Activated CD4-positive, alpha-beta memory T cell treated with anti-CD3 and anti-CD28 coated beads, Interleukin-2, amount 10 ng/mL, durations not matched to agents 7 days and 5 days (primary cell): ENCODE measurements at places on chromosomes 2 and 18. TPM values are rescaled to one million over a fixed set of nuclear protein-coding genes. Genes with fewer than 3 reads are reported as not detected.

The RNF152 gene
- total RNA-seq: 0.03 TPM

GRCh38 chr2:1804351-1804771, 60.0 kb upstream of the PXDN start:
- DNase-seq: no peak

DNA sequence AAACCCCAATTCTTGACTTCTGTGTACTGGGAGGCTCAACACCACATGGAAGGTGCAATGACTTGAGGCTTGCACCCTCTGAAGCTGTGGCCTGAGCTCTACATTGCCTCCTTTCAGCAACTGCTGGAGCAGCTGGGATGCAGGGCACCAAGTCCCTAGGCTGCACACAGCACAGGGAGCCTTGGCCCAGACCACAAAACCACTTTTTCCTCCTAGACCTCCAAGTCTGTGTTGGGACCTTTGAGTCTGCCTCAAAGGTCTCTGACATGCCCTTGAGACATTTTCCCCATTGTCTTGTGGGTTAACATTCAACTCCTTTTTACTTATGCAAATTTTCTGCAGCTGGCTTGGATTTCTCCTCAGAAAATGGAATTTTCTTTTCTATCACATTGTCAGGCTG, 62.6 kb upstream of the KCNE4 start:
- DNase-seq: no peak

DNA sequence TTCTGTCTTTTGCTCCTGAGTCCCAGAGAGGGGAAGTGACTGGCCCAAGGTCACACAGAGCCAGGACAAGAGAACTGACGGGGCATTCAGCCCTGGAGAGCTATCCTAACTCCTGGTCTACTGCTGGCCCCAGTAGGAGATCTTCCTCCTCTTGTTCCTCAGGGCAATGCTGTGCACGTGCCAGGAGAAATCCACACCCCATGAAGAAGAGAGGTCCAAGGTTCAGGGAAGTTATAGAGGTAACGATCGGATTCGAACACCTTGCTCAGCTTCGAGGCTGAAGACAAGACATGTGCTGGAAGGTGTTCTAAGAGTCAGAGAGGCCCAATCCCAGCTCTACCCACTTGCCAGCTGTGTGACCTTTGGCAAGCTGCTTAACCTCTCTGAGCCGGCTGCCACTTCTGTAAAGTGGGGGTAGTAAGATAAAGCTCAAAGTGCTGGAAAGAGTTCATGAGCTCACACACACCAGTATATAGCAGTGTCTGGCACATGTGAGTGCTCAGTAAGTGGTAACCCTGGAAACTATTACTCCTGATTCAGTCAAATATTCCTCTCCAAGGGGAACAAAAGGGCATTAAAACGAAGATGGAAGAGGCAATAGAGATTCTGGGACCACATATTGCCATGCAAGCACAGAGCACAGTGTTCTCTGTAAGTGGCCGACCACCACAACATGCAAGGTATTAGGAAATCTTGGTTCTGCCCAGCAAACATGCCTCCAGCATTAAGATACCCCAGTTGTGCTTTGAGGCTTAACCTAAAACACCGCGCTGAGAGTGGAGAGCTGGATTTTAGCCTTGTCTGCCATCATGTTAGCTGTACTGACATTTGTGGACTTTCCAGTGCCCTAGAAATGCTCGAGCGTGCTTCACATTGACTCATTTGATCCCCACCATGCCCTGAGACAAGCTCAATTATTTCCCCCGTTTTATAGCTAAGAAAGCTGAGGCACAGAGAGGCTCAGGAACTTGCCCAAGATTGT, 25.6 kb downstream of the SERTAD2 start:
- no peak for DNase-seq

- no peak for DNase-seq
Observed at GRCh38 chr2:168804214-168804613, 1.8 kb downstream of the NOSTRIN start.

DNA sequence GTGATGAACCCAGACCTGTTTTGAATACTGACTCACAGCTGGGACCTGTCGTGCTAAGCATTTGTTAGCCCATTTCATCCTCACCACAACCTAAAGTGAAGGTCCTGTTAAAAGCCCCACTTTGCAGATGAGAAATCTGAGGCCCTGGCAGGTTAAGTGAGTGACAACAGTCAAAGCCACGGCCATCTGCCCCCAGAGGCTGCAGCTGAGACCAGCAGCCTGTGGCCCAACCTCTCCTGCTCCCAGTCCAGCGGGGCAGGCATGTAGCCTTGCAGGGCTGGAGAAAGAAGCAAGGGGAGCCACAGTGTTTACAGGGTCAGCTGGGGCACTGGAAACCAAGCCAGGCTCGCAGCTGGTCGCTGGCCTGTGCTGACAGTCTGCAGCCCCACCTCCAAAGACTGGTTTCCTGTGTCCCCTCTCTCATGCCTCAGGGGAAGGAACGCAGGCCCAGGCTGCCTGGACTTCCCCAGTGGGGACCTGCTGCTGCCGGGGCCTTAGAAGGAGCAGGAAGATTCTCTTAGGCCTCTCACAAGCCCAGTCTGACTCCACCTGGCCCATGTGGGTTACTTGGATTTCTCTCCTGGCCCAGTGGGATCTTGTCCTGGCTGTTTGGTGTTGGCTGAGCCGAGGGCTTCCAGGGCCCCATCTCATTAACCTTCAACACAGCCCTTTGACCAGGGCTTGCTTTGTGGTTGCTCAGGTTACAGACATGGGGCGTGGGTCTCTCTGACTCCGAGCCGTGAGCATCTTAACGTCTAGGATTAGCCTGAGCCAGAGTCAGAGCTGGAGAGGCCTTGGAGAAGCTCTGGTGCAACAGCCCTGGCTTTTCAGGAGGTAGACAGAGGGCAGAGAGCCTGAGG, 1.7 kb downstream of the INPP5D start:
- peak; percentile 57 for DNase-seq
